ENCODE measurements at places on chromosomes 1 and 21.

GRCh38 chr1:233473549-233474204, 140.2 kb upstream of the KCNK1 start:
- DNase-seq = no peak

DNA sequence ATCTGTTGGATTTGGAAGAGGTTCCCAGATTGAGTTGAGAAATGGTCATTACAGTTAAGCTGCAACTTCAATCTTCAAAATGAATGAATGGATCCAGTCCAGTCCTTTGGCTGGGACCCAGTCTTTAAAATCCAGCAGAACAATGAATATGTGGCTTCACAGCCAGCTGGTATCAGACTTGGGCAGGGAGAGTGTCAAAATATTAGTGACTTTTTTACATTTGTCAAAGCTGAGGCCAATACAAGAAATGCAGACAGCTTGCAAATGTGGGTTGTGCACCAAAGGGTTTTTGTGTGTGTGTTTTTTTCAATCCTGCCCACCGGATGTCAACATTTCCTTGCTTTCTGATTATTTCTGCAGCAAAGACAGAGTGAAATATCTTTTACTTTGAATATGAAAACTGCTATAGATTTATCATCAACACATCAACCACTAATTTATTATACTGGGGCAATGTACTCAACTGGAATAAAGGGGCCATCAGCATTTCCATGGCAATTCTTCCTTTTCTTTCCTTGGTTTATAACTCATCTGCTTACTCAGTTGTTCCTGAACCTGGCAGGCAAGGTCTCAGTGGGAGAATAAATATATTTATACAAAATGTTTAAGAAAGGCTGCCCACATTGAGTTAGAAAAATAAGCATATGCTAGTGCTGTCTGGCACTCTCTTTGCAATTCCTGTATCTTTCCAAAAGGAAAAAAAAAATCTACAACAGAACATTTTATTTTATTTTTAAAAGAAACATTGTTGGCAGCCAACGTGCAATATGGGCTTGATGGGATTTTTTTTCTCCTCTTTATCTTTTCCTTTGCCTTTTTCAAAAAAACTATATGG, 491.6 kb upstream of the C1orf87 start:
- DNase-seq = no peak

GRCh38 chr1:20298626-20299025, 8.0 kb downstream of the VWA5B1 start:
- DNase-seq = no peak

DNA sequence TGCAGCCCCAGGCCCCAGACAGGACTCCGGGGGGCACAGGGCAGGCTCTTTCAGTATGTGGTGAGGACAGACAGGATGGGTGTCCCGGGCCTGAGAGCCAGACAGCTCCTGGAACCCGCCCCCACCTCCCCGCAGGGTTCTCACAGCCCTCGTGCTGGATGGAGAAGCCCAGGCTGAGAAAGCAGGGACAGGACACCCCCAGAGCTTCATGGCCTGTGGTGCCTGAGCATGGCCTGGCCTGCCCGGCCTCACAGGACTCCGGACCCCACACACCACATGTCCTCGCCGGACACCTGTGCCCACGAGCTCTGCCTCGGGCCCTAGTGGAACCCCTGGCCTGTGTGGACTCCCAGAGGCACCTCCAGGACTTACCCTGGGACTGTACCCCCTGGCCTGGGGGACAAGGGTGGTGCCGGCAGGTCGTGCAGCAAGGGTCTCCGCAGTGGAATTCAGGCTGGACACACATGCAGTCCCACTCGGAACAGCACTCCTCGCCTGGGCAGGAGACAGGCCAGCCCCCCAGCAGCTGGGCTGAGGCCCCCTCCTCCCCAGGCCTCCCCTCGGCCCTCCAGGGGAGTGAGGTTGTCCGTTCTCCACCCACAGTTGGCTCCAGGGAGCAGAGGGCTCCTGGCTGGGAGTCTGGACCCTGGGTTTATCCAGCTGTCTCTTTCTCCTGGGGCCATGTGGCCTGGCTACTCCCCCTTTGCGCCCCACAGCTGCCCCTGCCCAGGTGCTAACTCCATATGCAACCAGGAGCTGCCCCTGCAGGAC, 1.2 kb downstream of the TNFRSF18 start:
- peak; percentile 18 for DNase-seq

GRCh38 chr21:39346671-39347331, 2.1 kb downstream of the HMGN1 start:
- no peak for DNase-seq

DNA sequence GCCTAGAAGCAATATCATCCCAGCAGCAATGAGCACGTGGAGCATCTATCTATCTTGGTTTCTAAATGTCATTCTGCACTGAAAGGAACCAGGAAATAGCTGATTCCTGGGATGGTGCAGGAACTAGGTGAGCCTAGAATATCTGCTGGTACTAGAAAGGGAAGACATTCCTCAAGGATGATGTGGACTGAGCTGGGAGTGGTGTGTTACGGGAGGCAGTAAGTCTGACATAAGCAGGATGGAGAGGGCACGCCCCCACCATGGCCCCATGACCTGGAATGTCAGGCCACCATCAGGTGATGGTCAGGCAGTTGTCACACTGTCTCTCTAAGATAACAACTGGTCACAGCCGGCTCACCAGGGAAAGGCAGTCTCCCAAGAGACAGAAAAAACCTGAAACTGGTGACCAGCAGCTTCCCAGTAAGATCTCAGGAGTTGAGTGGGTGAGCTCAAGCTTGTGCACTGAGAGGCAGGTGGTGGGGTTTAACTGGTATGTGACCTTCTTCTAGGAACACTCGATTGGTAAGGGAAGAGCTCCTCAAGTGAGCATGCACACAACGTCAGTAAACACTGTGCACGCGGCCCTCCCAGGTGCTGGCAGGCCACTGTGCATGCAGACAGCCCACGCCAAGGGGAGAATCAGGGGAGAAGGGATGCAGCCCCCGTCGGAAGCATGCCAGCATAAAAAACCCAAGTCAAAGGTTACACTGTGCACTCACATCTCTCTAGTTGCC, 148.7 kb downstream of the ADSS2 start:
- no peak for DNase-seq

- no peak for DNase-seq
Observed at GRCh38 chr1:53326598-53327181, 1.2 kb downstream of the LRP8 start.

- no peak for DNase-seq
Observed at GRCh38 chr1:38577385-38577784, 282.2 kb downstream of the RRAGC start.

DNA sequence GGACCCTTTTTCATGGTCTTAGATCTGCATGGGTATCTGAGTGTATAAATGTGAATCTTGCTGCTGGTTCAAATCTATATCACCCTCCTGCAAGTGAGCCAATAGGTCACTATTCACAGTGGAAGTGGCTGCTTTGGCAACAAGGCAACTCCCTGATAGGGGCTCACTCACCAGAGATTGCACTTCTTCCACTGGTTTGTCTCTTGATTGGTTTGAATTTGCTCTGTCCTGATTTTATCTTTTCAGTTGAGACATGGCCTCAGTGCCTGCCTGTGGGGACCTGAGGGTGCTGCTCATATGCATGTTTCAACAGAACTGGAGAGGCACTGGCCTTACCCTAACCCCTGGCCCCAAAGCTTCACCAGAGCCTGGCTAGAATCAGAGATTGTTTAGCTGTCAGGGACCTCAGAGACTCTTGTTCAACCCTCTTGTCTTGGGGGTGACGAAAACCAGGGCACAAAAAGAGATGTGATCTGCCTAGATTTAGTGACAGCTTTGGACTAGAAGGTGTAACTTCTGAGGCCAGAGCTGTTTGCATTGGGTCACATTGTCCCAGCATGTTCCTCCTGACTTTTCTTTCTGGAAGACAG, 16.9 kb downstream of the AVPR1B start:
- no peak for DNase-seq

DNA sequence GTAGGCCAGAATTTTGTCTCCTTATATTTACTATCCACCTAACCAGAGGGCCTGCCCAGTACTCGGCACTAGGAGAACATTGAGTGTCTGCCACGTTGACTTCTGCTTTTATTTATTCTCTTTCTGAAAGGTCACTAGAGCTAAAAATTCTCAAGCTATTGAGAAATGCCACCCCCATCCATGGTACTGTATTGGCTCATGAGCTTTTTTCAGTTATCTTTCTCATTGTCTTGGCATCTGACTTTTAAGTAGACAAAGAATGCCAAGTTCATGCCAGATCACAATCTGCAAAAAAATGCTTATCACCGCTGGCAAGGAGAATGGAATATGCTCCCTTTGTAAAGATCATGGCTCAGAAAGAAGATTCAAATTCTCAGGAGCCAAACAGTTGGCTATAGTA, 49.8 kb upstream of the MROH9 start:
- DNase-seq = no peak

- no peak for DNase-seq
Observed at GRCh38 chr1:175498002-175498401, 245.4 kb downstream of the TNR start.

DNA sequence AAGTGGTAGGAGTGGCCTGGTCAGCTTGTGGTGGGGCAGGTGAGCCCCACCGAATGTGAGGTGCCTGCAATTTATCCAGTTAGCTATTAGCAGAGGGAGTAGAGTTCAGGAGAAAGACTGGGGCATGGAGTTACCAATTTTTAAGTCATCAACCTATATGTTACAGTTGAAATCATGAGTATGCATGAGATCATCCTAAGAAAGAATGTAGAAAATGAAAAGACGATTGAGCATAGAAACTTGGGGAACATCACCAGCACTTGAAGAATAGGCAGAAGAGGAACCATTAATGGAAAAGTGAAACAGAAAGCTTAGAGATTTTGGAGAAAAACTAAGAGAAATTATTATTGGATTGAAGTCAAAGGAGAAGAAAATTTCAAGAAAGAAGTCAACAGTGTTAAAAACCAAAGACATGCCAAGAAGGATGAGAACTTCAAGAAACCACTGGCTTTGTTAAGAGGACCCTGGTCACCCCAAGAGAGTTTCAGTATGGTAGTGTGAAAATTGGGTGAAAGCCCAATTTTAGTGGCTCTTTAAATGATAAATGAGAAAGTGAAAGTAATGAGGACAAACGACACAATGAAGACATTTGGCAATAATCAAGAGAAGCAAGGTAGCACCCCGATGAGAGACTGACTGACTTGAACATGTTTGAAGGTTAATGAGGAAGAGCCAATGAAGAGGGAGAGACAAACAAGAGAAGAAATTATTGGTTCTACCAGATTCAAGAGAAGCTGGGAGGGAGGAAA, 36.7 kb downstream of the DNASE2B start:
- no peak for DNase-seq

DNA sequence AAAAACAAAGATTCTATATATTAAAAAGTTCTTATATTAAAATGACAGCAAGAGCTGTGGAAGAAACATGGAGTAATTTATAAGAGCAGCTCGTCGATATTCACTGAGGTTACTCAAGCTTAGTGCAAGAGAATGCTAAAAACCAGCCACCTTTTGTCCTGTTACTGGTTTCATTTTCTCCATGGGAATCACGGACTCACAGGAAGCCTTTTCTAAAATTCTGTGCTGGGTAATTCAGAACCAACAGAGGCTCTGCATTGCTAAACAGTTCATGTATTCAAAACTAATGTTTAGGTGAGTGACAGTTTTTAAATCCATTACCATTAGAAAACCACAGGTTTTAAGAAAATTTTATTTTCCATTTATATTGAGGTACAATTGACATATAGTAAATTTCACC, 147.8 kb upstream of the MAP1LC3C start:
- no peak for DNase-seq

DNA sequence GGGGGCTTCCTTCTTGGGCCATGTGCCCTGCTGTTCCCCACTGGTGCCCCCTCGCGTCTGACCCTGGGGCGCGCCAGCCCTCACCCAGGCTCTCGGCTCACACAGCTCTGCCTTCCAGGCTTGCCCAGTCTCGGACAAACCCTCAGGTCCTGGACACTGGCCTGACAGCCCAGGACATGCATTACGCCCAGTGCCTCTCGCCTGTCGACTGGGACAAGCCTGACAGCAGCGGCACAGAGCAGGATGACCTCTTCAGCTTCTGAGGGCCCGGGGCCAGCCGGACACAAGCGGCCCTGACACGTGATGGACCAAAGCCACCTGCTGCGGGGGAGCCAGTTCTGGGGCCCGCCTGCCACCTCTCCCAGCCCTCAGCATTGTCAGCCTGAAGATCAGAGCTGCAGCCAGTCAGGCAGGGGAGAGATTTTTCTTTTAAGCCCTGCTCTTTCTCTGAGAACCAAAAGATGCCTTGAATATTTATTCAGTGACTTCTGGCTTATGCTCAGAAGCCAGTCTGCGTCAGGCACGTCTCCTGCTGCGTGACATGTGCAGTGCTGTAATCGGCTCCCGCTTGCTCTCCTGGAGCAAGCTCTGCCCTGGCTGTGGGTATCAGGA, 23.4 kb downstream of the LDLRAP1 start:
- no peak for DNase-seq

- DNase-seq = no peak
Observed at GRCh38 chr1:38190983-38191382, 144.4 kb upstream of the POU3F1 start.

- DNase-seq = no peak
Observed at GRCh38 chr1:51878308-51878615, 265 bp downstream of the NRDC start.

All from mesothelial cell of epicardium (in vitro differentiated cells).